ENCODE measurements at places on chromosomes 11 and 22. TPM values are rescaled to one million over a fixed set of nuclear protein-coding genes. Genes with fewer than 3 reads are reported as not detected.

DNA sequence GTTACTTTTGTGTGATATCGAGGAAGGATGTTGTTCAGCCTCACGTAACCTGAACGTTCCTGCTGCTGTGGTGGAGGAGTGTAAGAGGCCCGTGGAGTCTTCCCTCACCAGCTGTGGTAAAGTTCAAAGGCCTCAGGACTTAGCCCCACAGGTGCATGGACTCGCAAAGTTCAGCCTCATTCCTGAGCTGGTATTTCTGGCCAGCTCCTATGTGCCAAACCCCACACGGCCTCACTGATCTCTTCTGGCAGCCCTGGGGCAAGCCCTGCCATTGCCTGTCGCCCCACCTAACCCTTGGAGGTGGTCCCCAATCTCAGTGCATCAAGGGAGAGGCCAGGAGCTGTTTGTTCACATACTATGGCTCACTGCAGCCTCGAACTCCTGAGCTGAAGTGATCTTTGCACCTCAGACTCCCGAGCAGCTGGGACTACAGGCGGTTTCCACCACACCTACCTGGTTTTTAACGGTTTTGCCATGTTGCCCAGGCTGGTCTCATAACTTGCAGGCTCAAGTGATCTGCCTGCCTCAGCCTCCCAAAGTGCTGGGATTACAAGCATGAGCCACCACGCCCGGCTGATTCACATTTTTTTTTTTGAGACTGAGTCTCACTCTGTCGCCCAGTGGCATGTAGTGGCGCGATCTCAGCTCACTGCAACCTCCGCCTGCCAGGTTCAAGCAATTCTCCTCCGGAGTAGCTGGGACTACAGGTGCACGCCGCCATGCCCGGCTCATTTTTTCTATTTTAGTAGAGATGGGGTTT, 2.2 kb downstream of the PHRF1 start:
- peaks cover 59% of the 10 kb centered on the region for H3K4me1 ChIP-seq
- DNase-seq = no peak
- no peak overlapping the region for H3K27ac ChIP-seq
- no peak overlapping the region for H3K4me3 ChIP-seq
- peaks cover 19% of the 10 kb centered on the region for H3K36me3 ChIP-seq
- H3K27me3 ChIP-seq = no peaks in the 10 kb centered on the region

DNA sequence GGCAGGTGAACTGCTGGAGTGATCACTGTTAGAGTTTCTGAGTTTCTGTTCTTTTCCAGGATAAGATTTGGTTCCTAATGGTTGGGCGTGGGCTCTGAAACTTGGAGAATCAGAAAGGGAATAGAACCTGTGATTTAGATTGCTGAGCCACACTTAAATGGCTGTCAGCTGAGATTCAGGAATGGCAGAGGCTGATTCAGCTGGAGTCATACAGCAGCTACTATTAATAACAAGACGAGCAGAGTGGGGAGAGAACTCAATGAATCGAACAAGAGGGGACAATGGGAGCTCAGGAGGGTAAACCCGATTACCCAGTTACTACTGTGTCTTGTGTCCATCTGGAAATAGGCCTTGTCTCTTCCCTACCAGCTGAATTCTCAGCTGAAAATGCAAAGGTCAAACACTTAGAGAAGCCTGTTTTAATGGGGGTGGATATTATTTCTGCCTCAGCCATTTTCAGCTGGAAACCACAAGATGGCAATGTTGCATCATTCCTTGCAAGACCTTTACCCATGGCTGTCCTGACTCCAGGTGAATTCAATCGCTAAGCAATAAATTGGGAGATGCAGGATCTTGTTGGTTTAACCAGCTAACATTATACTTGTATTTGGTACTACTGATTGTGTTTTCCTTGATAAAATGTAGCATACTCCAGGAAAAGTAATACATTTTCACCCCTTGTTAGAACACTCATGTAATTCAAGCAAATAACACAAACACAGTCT, 104.5 kb upstream of the RAG2 start:
- H3K36me3 ChIP-seq = no peaks in the 10 kb centered on the region
- no peak for DNase-seq
- H3K27ac ChIP-seq = no peak overlapping the region
- no peak overlapping the region for H3K4me3 ChIP-seq
- H3K4me1 ChIP-seq = no peaks in the 10 kb centered on the region

DNA sequence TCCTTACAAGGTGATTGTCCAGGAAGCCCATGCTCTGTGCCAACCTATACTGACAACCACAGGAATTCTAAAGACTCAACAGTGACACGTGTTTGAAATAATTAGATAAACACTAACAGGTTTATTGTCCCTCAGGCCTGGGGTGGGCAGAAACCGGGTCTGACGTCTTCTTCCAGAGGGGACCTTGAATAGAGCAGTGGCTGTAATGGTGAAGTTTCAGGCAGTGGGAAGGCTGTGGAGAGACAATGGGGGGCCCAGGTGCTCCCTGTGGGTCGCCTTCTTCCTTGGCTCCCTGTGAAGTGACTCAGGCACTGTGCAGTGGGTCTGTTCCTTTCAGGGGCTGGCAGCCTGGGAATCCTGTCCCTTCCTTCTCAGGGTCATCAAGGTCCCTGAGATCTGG, 54.6 kb downstream of the OTOG start:
- H3K4me1 ChIP-seq = no peaks in the 10 kb centered on the region
- no peak for DNase-seq
- no peak overlapping the region for H3K4me3 ChIP-seq
- H3K27ac ChIP-seq = no peak overlapping the region
- no peaks in the 10 kb centered on the region for H3K36me3 ChIP-seq

- DNase-seq = no peak
- H3K36me3 ChIP-seq = peaks cover 26% of the 10 kb centered on the region
- H3K27ac ChIP-seq = no peak overlapping the region
- H3K27me3 ChIP-seq = no peaks in the 10 kb centered on the region
- no peak overlapping the region for H3K4me3 ChIP-seq
Measured at GRCh38 chr22:17855572-17856290, 81.5 kb upstream of the BID start.

DNA sequence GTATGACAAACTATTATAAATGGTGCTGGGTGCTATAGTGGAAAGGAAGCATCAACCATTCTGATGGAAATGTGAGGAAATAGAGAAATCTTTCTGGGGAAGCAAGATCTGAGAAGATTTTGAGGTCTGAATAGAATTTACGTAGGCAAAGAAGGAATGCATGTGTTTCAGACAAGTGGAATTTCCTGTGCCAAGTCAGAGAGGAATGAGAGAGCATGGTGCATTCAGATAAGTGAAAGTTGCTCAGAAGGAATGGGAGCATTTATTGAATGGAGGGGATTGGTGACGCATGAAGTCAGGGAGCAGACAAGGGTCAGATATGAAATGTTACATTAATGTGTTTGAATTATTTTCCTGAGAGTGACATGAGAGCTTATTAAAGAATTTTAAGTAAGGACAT, 725.5 kb downstream of the METTL15 start:
- H3K4me3 ChIP-seq = no peak overlapping the region
- H3K27me3 ChIP-seq = no peaks in the 10 kb centered on the region
- no peaks in the 10 kb centered on the region for H3K36me3 ChIP-seq
- no peak for DNase-seq

GRCh38 chr11:36605221-36606216, 7.5 kb upstream of the RAG2 start:
- no peak overlapping the region for H3K27ac ChIP-seq
- H3K4me3 ChIP-seq = no peak overlapping the region
- H3K27me3 ChIP-seq = no peaks in the 10 kb centered on the region

DNA sequence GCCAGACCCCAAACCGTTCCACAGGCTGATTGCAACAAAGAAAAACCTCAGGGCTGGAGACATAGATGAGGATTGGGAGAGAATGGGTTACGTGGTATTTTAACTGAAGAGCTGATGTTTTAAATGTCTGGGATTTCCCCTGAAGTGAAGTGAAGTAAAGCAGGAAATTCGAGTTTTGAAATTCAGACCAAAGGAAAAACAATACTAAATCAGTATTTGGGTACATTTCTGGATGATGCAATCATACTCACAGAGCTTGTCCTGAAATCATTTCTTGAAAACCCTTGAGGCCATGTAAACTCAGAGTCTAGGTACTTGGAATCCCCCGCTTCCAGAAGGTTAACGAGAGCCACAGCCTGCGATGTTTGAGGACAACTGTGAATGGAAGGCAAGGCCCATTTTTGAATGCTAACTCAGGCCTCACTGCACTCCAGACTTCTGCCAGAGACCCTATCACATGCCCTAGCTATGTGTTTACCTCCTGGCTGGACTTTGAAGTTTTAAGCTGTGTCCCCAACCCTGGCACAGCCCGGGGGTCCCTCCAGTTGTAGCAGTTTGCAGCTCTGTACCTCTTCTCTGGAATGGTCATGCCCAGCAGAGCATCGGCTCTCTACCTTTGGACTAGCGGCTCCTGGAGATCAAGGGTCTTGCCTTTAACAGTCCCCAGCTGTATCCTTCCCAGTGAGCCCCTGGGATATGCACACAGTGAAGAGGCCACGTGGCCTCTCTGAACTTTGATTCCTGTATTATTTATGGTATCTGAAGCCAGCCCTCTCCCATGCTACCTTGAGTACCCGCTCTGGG, 5.4 kb upstream of the FTH1 start:
- DNase-seq = no peak
- peak overlapping the region; percentile 99 for H3K27ac ChIP-seq
- H3K4me1 ChIP-seq = peaks cover 93% of the 10 kb centered on the region
- H3K4me3 ChIP-seq = no peak overlapping the region

DNA sequence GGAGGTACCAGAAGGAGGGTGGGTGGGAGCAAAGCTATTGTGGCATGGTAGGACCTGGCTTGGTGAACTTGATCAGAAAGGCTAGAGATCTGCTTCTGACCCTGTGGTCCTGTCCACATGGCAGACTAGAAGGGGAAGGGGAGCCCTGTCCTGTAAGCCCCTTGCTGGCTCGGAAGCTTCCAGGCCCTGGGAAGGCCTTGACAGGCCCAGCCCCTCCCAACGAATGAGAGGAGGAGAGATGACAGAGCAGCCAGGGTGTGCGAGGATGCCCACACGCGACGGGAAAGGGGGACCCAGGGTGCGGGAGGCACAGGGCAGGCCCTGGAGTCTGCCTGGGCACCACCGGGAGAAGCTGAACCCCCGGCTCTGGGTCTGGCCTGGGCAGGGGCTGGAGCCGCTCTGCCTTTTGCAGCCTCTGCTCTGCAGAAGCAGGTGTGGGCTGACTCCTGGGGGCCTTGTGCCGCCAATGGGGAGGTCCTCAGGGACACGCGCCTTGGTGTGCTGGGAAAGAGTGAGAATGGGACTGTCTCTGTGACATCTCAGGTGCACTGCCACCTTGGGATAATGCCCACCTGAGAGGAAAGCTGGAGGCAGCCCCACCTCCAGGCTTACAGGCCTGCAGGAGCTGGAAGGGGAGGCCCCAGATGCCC, 1447.5 kb downstream of the BRD1 start:
- peak; percentile 63 for DNase-seq
- no peak overlapping the region for H3K4me3 ChIP-seq
- no peaks in the 10 kb centered on the region for H3K36me3 ChIP-seq
- no peak overlapping the region for H3K27ac ChIP-seq
- no peaks in the 10 kb centered on the region for H3K27me3 ChIP-seq

GRCh38 chr11:31841435-31841834, 30.3 kb upstream of the PAX6 start:
- H3K4me1 ChIP-seq = no peaks in the 10 kb centered on the region
- no peaks in the 10 kb centered on the region for H3K27me3 ChIP-seq
- no peaks in the 10 kb centered on the region for H3K36me3 ChIP-seq
- H3K4me3 ChIP-seq = no peak overlapping the region

GRCh38 chr11:2327032-2327431, 25.2 kb downstream of the TSPAN32 start:
- no peak for DNase-seq
- H3K27me3 ChIP-seq = no peaks in the 10 kb centered on the region
- H3K4me1 ChIP-seq = no peaks in the 10 kb centered on the region
- no peaks in the 10 kb centered on the region for H3K36me3 ChIP-seq

- H3K4me3 ChIP-seq = no peak overlapping the region
- no peaks in the 10 kb centered on the region for H3K36me3 ChIP-seq
- no peak for DNase-seq
- no peak overlapping the region for H3K27ac ChIP-seq
- H3K4me1 ChIP-seq = peaks cover 21% of the 10 kb centered on the region
Measured at GRCh38 chr22:17575681-17576080, 12.4 kb downstream of the SLC25A18 start.

LRP4 gene
- 6.1 TPM for total RNA-seq

SERPIND1 gene
- 0.91 TPM for total RNA-seq

SAA4 gene
- total RNA-seq = not detected

RDX gene
- total RNA-seq = 121 TPM

FGF4 gene
- not detected for total RNA-seq

All from upper lobe of left lung (tissue), 6 donors.